DMS 273 treated with DMSO at 0.1 percent for 48 hours (cell line): ENCODE measurements at places on chromosomes 11 and 22.

- DNase-seq, result no peak
Observed at GRCh38 chr11:75996523-75997442, 181.8 kb downstream of the UVRAG start.

- DNase-seq, result no peak
Observed at GRCh38 chr22:31155422-31155821, 4.6 kb upstream of the RNF185 start.

GRCh38 chr11:38640854-38641253, 2042.8 kb upstream of the RAG2 start:
- DNase-seq, result no peak

DNA sequence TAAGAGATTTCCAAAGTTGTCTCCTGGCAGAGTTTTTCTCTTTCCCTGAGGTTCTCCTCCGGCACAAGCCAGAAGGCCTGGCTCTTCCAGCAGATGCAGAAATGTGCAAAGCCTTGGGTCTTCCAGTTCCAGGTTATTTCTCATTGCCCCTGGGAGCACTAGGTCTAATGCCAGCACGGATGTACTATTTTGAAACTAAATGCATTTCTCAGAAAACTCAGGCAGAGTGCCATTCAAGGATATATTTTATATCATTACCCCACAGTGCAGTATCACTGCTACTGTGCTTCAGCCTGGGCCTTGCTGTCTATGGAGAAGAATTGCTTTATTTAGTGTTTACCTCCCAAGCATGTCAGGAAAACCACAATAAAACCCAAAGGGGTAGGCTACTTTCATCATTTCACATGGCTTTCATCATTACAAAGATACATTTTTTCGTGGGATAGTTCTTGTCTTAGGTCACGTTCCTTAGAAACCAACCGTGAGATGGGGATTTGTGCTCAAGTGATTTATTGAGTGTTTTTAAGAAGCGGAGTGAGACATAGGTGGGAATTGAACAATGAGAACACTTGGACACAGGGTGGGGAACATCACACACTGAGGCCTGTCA, 22.4 kb upstream of the FZD4 start:
- no peak for DNase-seq

DNA sequence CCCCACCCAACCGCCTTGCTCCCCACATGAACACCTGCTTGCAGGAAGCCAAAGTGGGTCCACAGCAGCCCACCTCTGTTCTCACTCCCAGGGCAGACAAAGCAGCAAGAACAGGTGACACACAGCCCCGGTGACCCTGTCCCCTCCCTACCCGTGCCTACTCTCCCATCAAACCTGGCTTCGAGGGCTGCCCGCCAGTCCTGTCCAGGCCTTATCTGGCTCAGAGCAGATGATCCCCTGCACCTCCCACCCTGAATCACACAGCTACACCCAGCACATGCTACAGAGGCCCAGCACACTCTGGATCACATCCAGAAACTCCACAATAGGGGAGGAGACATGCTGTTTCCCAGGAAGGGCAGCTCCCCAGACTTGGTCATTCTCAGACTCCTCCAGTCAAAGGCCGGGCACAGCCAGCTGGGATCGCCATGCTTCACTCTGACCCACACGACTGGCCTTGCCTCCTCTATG, 6.2 kb upstream of the RGL4 start:
- DNase-seq, result no peak

DNA sequence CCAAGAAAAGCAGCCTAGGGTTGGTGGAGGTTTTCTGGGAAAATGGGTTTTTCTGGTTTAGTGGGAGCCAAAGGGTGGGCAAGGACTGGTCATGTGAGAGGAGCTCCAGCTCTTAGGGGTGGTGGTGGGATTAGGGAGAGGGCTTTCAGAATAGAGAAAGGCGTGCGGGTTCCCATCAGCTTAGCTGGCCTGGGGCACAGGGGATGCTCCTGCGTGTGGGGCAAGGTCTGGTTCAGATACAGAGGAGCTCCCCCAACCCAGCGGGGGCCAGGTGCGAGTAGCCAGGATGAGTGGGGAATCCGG, 644 bp downstream of the TMEM134 start:
- no peak for DNase-seq

GRCh38 chr22:50292643-50293440, 14.6 kb downstream of the PLXNB2 start:
- DNase-seq, result no peak

GRCh38 chr11:77147036-77147315, 18.9 kb downstream of the MYO7A start:
- no peak for DNase-seq

DNA sequence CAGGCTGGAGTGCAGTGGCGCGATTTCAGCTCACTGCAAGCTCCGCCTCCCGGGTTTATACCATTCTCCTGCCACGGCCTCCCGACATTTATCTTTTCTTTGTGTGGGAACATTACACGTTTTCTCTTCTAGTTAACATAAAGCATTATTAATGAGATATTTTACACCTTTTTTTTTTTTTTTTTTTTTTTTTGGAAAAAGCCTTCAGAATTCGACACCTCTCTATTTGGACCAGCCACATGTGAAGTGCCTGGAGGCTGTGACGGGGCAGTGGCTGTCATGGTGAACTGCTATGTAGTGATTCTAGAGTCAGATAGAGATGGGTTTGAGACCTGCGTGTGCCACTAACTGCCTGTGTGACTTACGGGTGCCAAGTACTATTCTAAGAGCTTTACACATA, 64.3 kb downstream of the SMIM38 start:
- no peak for DNase-seq

- DNase-seq, result no peak
Observed at GRCh38 chr11:65777821-65778361, 2.9 kb downstream of the AP5B1 start.

DNA sequence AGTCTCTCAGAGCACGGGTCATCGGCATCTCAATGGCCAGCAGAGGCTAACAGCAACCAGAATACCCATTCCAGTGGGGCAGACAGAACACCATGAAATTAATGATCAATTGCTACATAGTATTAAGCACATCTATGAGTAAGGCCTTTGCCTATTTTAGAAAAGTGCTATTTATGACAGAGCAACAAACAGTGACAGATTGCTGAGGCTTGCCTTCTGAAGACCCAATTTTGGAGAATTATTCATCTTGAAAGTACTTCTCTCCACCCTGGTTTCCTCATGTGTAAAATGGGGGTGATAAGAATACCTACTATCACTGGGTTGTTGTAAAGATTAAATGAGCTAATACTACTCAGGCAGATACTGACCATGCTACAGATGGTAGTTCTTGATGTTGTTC, 232.7 kb downstream of the TENM4 start:
- DNase-seq, result no peak

DNA sequence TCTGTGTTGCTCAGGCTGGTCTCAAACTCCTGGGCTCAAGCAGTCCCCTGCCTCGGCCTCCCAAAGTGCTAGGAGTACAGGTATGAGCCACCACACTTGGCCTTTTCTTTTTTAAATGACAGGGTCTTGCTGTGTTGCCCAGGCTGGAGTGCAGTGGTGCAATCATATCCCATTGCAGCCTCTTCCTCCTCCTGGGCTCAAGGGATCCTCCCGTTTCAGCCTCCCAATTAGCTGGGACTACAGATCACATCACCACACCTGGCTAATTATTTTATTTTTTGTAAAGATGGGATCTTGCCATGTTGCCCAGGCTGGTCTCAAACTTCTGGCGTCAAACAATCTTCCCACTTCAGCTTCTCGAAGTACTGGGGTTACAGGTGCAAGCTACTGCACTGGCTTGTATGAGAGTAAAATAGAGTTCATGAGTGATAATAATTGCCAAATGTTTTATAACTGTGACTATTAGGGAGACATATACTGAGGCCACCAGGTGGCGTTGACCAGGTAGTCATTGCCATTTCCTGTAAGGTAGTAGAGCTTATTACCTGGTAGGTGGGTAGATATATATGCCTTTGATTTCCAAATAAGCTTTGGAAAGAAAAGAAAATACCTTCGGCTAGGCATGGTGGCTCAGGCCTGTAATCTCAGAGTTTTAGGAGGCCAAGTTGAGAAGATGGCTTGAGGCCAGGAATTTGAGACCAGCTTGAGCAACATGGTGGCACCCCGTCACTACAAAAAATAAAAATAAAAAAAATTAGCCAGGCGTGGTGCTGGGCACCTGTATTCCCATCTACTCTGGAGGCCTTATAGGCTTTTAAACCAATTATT, 5.4 kb downstream of the FDX1 start:
- no peak for DNase-seq

GRCh38 chr11:63832336-63832735, 6.6 kb upstream of the MARK2 start:
- DNase-seq, result no peak

GRCh38 chr11:114559425-114560310, at the start of gene NXPE1:
Gene NXPE1 (minus strand): TSS chr11:114559881. CDS start chr11:114551201, 8,680 bp downstream.
- DNase-seq, result no peak

GRCh38 chr11:45959851-45960250, 37.4 kb downstream of the LARGE2 start:
- DNase-seq, result no peak

DNA sequence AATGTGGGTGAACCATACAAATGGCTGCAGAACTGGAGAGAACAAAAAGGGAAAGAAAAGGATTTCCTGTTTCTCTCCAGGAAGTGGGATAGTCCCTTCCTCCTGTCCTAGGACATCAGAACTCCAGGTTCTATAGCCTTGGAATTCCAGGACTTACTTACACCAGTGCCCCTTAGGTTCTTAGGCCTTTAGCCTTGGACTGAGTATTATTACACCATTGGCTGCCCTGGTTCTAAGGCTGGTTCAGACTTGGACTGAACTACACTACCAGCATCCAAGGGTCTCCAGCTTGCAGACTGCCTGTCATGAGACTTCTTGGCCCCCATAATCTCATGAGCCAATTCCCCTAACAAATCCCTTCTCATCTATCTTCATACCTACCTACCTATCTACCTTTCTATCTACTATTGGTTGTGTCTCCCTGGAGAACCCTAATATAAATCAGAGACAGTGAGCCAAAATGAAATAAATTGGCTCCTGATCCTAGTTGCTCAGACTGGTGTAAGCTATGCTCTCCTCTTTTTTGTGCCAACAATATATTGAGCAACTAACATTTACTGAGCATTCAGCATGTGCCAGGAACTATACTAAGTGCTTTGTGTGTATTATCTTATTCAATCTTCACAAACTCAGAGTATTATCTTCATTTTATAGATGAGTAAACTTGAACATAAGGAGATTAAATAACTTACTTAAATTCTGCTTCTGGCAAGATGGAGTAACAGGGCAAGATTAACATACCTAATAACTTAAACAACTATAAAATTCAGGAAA, 303.7 kb downstream of the TTC28 start:
- no peak for DNase-seq

GRCh38 chr11:85682330-85683305, 3.4 kb downstream of the CCDC89 start:
- DNase-seq, result peak; percentile 23

GRCh38 chr22:46010207-46010867, 33.4 kb upstream of the WNT7B start:
- no peak for DNase-seq

GRCh38 chr22:42714768-42715390, 5.8 kb downstream of the A4GALT start:
- DNase-seq, result no peak

GRCh38 chr11:10441091-10441490, 14.0 kb upstream of the AMPD3 start:
- no peak for DNase-seq
